Dermis microvascular lymphatic vessel endothelial cell (primary cell): ENCODE measurements at places on chromosomes 13 and 19.
A peak's percentile ranks its signal among the peaks of the same experiment; 100 is the strongest.

DNA sequence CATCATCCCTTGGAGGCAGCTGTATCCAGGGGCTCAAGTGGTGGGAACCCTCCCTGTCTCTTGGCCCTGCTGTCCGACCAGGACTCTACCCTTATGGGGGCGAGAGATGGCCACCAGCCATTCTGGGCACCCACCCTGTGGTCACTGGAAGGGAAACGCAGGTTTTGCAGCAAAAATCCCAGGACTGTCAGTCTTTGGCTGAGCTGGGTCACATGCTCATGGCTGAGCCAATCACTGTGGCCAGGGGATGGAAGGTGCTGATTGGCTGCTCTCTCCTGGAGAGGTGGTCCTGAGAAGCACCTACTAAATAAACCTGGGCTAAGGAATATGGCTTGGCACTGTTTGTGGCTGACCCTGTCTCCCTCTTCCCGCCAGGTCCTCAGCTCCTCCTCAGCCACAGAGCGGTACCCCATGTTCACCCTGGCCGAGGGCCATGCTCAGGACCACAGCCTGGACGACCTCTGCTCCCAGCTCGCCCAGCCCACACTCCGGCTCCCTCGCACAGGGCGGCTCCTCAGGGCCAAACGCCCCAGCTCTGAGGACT is 8.9 kb downstream of the ATG4D start:
- no peak for DNase-seq

GRCh38 chr13:40622761-40623160 is 43.7 kb downstream of the FOXO1 start:
- DNase-seq: no peak

- no peak for DNase-seq
Measured at GRCh38 chr19:34224996-34225658, 29.2 kb upstream of the GARRE1 start.

- peak; percentile 40 for DNase-seq
Measured at GRCh38 chr13:38582133-38582532, 104.7 kb upstream of the FREM2 start.

DNA sequence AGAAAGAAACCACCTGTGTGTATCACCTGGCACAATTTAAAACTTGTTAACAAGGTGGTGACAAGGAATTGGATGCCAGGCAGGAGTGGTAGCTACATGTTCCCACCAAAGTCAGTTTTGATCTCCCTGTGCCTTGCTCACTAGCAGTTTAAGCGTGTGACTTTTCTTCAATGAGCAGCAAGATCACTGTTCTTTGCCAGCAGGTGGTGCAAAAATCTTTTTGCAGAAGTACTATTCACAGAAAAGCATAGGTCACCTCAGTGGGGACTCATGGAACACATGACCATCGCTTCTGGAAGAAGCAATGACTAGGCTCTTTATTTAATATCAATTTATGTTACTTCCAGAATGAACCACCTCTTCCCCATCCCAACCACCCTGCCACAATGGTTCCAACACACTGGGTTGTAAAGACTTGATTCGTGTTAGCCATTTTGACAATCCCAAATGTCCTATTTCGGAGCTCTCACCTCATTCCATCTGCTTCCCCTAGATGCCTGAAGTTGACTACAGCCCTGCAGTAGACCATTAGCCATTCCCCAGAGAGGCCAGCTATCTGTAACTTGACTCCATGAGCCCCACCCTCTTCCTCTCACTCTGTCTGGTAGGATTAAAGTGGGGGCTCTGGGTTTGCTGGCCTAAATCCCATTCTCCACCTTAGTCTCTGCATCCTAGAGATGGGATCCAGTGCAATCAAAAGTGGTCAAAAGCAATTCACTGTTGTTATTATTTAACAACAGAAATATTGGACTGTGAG is 59.1 kb upstream of the TNFRSF19 start:
- peak; percentile 30 for DNase-seq

DNA sequence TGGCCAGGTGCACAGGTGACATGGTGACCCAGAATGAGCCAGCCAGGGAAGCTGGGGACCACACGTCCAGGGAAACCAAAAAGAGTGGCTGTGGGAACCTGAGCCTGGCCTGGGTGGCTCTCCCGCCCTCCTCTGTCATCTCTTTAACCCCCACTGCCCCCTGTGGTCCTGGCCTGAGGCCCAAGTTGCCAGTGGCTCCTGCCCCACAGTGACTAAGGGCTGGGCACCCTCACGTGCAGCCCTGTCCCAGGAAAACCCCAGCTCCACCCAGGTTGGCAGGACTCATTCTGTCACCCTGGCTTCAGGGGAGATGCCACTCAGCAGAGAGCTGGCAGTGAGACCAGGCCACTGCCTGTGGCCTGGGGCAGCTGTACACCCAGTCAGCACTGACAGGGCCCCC is 30.6 kb upstream of the ISYNA1 start:
- no peak for DNase-seq

DNA sequence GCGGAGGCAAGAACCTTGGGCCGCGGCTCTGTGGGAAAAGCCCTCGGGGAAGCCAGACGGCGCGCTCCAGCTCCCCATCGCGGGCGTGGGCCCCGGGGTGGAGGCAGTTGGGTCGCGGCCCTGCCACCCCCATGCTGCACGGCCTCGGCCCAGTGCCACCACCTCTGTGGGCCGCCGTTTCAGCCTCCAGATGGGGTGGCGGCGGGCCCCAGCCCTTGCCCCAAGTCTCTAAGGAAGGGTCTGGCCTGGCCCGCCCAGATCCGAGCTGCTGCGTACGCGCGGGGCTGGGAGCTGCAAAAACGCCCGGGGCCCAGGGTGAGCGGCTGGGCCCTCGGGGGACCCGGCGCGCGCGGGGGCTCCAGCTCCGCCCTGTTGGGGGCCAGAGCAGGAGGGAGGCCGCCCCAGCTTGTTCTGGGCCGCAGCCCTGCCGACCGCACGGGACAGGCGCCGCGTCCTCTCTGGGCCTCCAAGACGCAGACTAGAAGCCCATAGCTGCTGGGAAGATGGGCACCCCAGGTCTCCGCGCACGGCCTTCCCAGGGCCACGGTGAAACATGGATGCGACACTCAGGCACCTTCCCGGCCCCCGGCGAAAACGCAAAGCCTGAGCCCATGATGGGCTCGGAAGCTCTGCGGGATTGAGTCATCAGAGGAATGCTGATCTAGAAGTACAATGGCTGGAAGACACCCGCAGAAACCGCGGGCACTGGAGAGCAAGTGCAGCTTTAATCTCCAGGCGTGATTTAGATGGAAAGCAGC is 110.1 kb downstream of the KCTD15 start:
- peak; percentile 47 for DNase-seq

DNA sequence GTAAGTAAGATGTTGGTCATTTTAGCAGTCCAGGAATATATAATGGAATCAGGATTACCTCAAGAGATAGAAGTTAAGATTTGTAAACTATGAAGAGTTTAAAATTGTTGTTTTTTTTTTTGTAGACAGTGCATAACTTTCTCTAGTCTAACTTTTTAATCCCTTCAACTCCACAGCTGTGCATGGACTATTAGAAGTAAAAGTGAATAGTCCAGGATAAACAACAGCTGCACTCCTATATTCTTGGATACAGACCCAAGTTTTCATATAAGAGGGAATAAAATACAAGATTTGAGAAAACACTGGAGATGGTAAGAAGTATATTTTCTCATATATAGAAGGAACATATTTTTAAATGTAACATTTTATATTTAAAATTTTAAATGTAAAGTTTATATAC is 1509.9 kb downstream of the SLITRK5 start:
- no peak for DNase-seq

DNA sequence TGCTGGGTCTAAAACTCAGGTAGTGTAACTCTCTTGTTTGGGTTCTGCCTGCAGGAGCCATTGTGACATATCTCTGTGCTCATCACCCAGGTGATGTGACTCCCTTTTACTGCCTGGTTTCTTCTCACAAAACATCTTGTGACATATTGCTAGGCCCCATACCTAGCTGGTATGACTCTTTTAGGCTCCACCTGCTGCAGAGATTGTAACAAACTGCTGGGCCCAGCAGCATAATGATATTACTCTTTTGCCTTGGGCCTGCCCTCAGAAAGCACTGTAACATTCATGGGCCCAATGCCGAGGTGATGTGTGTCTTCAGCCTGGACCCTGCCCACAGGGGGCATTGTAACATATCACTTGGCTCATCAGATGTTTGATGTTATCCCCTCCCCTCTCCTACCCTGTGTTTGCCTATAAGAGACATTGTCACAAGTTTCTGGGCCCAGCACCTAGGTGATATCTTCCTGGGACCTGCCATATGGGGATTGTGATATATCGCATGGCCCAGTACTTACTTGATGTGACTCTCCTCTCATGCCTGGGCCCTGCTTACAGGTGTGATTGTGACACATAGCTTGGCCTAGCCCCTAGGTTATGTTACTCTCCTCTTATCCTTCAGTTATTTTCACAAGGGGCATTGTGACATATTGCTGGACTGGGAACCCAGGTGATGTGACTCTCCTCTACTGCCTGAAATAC is 18.0 kb upstream of the ZNF681 start:
- DNase-seq: no peak

GRCh38 chr13:24106429-24106828 is 54.1 kb upstream of the SPATA13 start:
- no peak for DNase-seq

GRCh38 chr19:55228403-55229031 is at the start of gene TMEM86B:
Gene TMEM86B, minus strand, starts transcription at chr19:55228763. Its CDS starts 22 bp downstream, at chr19:55228741.
- no peak for DNase-seq

- DNase-seq: no peak
Measured at GRCh38 chr13:85091631-85092234, 707.5 kb downstream of the SLITRK6 start.

DNA sequence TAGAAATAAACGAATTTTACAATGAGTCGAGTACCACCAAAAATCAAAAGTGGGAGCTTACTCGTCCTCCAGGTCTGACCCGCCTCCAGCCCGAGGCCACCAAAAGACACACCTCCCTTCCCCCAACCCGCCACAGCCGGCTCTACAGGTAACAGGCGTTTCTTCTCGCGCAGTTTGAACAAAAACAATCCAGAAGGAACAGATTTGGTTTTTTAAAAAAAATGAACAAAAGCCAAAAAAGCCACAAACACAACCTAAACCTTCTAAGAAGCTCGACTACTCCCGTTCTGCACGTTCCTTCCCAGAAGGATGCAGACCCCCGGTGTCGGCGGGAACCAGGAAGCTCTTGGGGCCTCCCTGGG is 671 bp downstream of the ZDHHC20 start:
- no peak for DNase-seq

DNA sequence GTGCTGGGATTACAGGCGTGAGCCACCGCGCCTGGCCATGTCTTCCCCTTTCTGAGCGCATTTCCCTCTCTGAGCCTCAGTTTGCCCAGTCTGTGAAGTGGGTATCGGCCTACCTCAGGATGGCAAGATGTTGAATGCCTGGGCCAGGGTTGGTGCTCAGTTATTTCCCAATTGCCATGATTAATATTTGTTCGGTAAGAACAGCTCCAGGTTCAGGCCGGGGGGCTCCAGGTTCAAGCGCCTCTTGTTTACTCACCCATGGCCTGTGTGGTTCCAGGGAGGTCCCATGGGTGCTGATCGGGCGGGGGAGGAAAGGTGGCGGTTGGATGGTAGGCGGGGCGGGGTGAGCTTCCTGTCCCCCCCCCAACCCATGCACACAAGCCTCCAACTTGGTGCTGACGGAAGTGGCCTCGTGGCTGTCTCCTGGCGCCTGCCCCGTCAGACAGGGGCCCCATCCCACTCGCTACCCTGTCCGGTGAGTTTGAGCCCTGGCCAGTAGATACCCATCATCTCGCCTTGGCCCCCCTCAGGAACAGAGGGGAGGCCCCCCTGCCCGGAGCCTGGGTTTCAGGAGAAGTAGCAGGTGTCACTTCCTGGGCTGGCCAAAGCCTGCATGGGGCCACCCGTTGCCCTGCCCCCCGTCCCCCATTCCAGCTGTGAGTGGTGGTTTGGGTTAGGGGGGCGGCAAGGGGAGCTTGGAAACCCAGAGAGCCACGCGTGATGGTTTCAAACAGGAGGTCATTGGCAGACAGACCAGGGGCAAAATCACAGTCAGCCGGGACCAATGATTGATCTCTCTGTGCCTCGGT is at the start of gene FCHO1:
Gene FCHO1, plus strand, starts transcription at position 375 of the 809 bp plus-strand sequence. CDS start 3,688 bp downstream, outside the sequence.
- no peak for DNase-seq

- DNase-seq: no peak
Measured at GRCh38 chr13:46565808-46566750, 13.1 kb downstream of the LRCH1 start.

DNA sequence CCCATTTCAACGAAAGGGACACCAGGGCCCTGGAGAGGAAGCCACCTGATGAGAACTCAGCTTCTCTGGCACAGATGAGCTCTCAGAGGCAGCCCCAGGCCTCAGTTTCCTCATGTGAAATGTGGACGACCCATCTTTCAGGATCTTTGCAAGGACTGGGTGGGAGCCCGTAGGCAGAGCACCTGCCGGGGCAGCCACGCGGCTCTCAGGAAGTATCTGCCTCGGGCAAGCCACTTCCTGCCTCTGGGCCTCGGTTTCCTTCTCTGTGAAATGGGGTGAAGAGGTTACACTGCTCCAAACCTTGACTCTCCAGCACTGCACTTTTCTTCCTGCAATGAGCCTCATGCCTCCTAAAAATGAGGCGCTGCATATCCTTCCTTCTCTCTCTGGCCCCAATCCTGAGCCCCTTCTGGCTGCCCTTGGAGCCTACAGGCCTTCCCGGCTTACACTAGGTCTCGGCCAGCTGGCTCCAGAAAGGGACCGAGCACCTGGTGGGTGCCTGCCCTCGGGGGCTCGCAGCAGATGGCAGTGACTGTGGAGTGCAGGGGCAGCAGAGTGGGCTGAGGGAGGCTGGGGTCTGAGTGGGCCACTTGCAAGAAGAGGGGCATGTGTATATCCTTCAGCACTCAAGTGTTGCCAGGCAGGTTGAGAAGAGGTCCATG is 3.5 kb downstream of the SSBP4 start:
- no peak for DNase-seq
